GM04504 (cell line): ENCODE measurements at places on chromosomes 6 and 20.
A peak's percentile ranks its signal among the peaks of the same experiment; 100 is the strongest.

GRCh38 chr6:105982761-105983540 lies 103.2 kb upstream of the PRDM1 start:
- no peak for DNase-seq

DNA sequence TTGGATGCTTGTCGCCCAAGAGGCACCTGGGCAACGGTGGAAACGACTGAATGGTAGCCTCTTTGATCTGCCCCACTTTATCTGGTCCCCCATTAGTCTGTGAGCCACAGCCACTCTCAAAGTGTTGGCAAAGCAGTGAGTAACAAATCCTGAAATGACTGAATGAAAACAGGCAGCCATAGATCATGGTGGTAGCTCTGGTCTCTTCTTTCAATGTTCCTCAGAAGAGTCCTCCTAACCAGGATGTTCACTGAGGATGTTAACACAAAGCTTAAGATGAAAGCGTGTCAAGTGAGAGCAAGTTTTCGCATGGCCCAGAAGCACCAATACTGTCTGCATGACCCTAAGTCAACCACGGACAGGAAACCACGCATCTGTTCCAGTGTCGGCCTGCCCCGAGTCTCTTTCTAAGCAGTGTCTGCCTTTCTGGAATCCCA lies 107.3 kb downstream of the IRF4 start:
- no peak for DNase-seq

DNA sequence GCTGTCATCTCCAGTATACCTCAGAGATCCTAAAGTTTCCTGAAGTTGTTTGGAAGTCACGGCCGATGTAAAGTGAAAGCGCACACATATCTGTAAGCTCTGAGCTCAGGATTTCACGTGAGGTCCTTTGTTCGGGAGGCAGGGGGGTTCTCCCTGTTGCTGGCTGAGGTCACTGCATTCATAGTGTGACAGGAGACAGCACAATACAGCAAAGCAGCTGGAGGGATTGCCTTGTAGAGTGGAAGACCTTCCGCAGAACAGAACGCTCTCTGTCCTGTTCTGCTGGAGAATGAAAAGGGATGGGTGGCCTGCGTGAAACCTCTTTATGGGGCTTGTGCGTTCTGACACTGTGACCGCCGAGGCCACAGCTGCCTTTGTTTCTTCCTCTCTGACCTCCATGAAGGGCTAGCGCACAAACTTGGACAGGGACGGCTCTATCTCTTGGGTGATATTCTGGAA lies 13.4 kb upstream of the SERPINB1 start:
- DNase-seq = no peak

GRCh38 chr6:101224751-101225150 lies 168.8 kb upstream of the GRIK2 start:
- DNase-seq = no peak

DNA sequence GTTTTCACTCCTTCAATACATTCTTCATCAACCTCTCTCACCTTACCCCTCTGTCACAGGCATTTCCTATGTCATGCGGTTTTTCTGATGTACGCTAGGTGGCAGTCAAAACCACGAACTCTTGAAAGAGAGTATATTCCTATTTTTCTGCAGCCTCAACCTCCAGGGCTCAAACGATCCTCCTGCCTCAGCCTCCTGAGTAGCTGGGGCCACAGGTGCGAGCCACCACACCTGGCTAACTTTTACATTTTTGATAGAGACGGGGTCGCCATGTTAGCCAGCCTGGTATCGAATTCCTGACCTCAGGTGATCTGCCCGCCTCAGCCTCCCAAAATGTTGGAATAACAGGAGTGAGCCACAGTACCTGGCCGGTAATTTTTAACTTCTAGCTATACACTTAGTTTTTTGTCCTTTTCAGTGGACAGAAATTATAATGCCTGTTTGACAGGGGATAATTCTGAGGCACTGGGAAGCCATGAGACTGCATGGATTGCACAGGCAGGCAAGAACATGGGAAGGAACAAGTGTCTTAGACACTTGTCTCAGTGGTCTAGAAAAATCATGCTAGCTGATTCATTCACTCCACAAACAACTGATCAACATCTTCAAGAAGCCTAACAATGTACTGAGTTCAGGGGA lies 22.5 kb upstream of the HFE start:
- DNase-seq = no peak

- no peak for DNase-seq
Observed at GRCh38 chr6:86017236-86017635, 374.6 kb upstream of the SYNCRIP start.

GRCh38 chr6:105459864-105460263 lies 57.0 kb upstream of the PREP start:
- DNase-seq = no peak

DNA sequence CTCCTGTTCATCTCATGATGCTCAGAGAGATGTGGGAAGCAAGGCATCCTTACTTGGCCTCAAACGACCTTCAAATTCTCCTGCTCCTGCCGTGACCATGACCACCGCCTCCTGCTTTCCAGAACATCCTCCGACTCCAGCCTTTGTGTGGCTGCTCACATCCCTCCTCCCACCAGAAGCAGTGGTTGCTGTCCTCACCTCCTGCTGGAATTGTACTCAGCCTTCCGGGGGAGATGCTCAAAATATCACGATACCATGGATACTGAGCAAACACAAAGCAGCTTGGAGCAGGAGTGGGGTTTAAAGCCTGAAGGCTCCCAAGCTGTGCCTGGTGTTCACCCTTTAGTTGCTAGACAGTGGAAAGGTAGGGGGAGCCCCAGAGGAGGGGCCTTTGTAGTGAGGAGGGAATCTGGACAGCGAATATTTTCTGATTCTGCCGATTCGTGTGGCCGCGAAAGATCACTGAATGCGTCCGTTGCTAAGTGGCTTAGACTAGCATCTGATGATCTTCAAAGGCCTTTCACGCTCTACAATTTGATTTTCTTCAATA lies 9.3 kb upstream of the DUSP22 start:
- no peak for DNase-seq

DNA sequence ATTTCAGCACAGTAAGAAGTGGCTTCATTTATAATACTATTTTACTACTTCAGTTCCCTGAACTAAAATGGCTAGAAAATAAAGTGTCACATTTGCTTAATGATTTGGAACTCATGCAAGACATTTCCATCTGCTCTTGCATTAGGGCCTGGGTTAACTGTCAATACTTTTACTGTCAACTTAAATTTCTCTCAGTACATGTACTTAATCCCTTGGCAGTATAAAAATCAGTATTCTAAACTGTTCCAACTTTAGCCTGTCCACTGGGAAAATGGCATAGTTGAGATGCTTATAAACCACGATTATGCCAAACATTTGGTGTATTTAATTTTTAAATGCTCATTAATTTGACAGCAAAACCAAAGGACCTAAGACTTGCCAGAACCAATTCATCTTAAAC lies 154.5 kb downstream of the ASCC3 start:
- DNase-seq = peak; percentile 19

GRCh38 chr6:150735341-150735851 lies 130.1 kb upstream of the MTHFD1L start:
- no peak for DNase-seq

DNA sequence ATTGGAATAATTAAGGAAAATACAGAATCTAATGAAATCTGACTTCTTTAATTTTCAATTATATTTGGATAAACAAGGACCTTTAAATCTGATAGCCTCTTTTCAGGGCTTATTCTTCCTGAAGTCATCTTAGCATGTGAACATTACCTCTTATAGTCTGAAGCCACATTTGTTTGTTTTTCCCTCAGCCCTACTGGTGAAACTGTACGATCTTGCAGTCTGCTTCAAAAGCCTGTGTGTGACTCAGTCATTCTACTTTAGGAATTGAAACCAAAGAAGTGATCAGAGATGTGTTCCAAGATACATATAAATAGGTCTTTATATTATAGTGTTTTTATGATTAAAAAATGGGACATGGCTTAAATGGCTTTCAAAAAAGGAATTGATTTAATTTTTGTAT lies 67.5 kb downstream of the MACROD2 start:
- no peak for DNase-seq

DNA sequence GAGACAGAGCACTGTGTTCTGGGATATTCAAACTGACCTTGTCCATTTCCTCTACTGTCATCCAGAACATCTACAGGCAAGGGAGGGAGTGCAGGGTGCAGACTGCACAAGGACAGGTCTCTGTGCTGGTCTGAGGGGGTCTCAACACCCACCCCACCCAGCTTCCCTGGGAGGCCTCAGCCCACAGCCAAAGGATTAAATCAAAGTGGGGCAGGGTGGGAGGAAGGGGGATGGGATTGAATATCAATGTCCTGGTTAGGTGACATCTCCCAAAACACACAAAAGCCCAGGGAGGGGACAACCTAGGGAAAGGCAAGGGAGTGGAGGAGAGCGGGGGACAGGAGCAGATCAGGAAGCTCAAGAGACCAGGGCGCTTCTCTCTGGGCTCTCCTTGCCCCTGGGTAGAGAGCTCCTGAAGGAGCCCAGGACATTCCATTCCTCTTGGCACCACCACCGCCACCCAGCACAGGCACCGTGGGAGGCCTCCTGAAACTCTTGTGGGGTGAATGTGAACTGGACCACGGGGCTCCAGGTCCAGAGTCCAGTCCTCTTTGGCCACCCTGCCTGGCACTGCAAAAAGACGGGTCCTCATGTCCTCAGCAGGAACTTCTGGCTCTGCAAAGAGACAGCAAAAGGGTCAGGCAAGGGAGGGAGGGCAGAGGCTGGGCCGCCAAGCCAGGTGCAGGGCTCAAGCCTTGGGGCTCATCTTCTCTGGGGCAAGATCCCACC lies 73.9 kb downstream of the JPH2 start:
- DNase-seq = no peak

DNA sequence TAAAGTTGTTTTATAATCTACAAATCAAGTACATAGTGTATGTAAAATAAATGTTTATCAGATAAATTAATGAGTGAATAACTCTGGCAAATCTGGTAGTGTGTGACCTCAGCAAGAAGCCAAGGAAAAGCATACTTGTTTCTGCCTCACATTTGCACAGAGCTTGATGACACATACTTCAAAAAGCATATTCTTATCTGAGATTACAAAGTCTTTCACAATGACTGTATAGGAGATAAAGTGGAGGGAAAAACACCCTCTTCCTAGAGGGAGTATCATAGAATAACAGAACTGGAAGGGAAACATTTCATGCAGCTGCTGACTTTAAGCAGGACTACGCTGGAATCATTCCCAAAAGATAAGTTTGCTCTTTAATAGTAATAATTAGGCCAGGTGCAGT lies 28.1 kb upstream of the AKAP7 start:
- no peak for DNase-seq

DNA sequence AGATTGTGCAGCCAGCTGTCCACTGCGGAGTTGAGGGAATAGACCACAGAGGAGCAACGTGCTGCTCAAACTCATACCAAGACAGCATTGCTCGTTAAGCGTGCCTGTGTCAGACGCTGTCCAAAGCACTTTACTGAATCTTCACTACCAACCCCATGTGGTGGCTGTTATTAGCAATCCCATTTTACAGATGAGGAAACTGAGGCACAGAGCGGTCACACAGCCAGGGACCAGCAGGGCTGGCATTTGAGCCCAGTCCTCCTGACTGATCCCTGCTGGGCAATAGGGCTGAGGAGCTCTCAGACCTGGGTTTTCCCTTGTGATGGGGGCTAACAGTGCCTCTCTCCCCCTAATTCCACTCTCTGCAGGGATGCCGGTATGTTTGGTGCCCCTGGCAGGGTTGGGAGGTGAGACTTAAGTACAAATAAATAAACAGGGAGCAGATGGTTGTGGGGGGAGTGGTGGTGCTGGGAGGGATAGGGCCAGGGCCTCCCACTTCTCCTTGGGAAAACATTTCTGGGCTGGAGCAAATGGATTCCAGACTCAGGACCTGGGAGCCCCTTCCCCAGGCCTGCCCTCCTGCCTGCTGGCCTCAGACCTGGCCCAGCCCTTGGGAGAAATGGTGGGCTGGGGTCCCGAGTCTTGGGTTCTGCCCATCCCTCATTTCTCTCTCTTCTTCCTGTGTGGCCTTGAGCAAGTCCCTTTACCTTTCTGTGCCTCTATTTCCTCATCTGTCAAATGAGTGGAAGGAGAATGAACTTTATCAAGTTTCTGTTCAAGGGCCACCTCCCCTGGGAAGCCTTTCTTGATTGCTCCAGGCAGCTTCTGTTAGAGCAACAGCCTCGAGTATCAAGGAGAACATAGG lies 17.7 kb downstream of the SRXN1 start:
- no peak for DNase-seq

DNA sequence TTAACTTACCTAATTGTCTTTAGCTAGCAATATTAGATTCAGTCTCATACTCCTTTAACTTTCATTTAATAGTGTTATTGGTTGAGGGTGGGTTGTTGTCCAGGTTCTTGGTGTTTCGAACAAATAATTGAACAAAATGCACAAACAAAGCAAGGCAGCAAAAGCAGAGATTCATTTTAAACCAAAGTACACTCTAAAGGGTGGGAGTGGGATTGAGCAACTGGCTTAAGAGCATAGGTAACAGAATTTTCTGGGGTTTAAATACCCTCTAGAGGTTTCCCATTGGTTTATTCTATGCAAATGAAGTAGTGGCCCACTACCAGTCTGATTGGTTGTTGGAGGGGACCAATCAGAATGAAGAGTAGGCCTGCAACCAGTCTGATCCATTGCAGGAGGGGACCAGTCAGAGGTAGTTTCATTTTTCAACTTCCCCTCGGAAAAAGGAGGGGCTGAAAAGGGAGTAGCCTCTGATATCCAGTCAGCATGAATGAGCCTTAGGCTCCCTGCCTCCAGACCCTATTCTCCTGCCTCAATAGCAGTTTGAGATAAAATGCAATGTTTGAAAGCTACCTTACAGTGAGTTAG lies 26.3 kb upstream of the RAB23 start:
- no peak for DNase-seq

- no peak for DNase-seq
Observed at GRCh38 chr20:63696306-63696627, 185 bp upstream of the TNFRSF6B start.

DNA sequence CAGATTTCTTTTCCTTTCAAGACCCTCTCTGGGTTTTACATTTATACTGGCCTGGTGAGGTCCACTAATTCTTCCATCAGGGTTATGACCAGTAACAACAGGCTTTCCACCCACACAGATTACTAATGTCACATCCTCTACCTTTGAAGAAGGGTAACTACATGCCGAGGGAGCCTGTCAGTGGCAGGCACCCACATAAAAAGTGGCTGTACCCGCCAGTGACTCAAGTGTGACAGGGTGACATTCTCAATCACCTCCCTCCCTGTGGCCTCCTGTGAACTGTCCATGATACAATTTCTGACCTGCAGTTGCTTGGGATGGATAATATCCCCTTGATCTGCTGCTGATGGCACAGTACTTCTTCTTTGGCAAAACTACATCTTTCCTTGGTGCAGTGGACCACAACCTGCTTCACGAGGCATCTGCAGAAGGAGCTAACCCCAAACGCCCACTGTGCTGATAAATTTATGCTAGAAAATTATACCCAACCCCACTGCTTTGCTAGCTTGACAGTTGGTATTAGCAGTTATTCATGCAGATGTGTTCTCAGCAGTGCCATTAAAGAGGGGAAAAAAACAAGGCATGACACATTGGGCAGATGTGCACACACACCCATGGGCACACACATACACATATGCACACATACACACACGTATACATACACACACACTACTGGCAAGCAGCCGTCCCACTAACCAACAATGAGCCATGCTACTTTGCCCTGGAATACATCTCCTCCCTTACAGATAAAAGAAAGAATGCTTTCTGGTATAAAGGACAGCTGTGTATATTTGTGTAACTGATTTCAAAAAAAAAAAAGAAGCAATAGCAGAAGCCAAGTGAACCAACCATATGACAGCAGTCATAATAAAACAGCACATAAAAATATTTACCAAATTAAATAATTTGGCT lies 20.8 kb downstream of the GFOD1 start:
- DNase-seq = no peak

GRCh38 chr6:110544472-110544871 lies 68.1 kb upstream of the SLC22A16 start:
- no peak for DNase-seq
